ENCODE measurements at places on chromosomes 3 and 15.

GRCh38 chr15:32716915-32717425 lies 834 bp upstream of the GREM1 start:
- no peak for DNase-seq

GRCh38 chr3:178223876-178224275 lies 312.4 kb upstream of the KCNMB2 start:
- DNase-seq = no peak

GRCh38 chr3:163664466-163664865 lies 1413.8 kb downstream of the SI start:
- DNase-seq = no peak

- no peak for DNase-seq
Measured at GRCh38 chr3:5275529-5275928, 88.0 kb downstream of the EDEM1 start.

DNA sequence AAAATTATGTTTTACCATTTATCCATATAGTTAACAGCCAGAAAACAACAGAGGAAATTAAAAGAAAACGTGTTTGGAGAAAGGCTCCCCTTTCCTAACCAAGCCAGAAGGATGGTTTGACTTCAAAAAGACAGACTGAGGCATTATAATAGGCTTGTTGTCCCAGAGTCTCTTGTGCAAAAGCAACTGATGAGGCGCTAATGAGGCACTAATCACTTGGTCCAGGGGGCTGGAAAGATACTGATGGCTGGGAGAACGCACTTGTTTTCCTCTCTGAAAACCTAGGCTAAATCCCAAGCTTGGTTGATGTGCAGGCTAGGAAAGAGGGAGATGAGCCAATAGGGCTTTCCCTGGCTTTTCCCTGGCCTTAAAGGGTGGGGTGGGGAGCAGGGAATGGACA lies 389.6 kb downstream of the NTRK3 start:
- no peak for DNase-seq

DNA sequence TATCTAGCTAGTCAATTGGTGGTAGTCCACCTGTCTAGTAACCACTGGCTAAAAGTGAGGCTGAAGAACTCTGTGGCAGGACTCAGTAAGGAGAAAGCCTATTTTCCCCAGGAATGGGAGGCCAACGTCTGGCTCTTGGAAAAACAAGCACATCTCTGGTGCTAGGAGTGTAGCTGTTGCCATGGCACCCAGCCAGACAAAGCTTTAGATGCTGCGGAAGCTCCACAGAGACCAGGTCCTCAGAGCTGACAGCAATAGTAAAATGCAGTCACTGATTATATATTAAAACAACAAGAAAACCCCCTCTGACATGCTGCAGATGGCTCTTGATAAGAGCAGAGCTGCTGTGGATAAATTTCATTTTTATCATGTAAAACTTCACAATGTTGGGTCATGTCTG lies 124.9 kb upstream of the STRIT1 start:
- no peak for DNase-seq

- DNase-seq = no peak
Measured at GRCh38 chr3:175287361-175287963, 428.3 kb downstream of the NAALADL2 start.

DNA sequence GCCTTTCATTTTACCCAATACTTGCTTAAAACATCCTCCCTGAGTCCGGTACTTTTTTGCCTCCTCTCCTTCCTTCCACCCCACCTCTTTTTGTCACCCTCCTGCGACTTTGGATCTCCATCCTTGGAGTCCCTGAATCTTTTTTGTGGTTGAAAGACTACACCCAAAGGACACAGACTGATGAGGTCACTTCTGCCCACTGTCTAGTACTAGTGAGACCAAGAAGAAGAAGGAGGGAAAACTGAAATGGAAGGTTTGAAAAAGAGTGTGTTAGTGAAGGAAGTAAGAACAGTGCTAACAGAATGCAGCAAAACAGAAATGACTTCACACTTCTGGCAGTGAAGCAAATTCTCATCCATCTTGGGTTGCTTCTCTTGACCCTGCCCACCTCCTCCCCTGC lies 6.6 kb downstream of the B3GNT5 start:
- no peak for DNase-seq

GRCh38 chr3:128385080-128385832 lies 81.4 kb downstream of the DNAJB8 start:
- no peak for DNase-seq

Data from stimulated activated CD8-positive, alpha-beta memory T cell treated with anti-CD3 and anti-CD28 coated beads, Interleukin-4, amount 100 ng/mL, for 4 hours (primary cell).